CD4-positive, alpha-beta T cell (primary cell): ENCODE measurements at places on chromosomes 16 and 17. TPM values are rescaled to one million over a fixed set of nuclear protein-coding genes. Genes with fewer than 3 reads are reported as not detected.

The ZNF624 gene
- total RNA-seq, result 3.2 TPM

The NUDT16L1 gene
- total RNA-seq, result 75.2 TPM

The KRTAP1-1 gene
- not detected for total RNA-seq

The LYRM9 gene
- 15.7 TPM for total RNA-seq

The EPX gene
- not detected for total RNA-seq

The GOT2 gene
- 17.4 TPM for total RNA-seq

The PDILT gene
- not detected for total RNA-seq

The RPS15A gene
- 3,943 TPM for total RNA-seq

The COASY gene
- total RNA-seq, result 37.8 TPM

The CCDC57 gene
- total RNA-seq, result 135 TPM

The CX3CL1 gene
- total RNA-seq, result not detected

The RAP1GAP2 gene
- 49.7 TPM for total RNA-seq

The ABCA3 gene
- total RNA-seq, result 7.0 TPM

The SARM1 gene
- 15.4 TPM for total RNA-seq

The NDEL1 gene
- total RNA-seq, result 300 TPM
